Activated T-cell treated with anti-CD3 and anti-CD28 coated beads for 24 hours (primary cell): ENCODE measurements at places on chromosomes 1 and 21.

DNA sequence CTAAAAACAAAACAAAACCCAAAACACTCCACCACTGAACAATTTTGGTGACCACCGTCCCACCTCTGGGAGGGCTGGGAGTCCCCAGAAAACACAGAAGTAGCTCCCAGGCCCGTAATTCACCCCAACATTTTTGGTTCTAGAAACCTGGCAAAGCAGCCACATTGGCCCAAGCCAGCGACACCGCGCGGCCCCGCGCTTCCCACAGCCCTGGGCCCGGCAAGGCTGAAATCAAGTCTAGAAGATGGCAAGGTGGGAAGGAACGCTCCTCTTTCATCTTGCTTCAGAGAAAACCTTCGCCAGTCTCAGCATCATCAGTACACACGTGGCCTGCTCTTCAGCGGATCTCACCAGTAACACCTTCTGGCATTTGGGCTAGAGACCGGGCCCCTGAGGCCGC is 35.9 kb upstream of the NID1 start:
- no peak for DNase-seq

DNA sequence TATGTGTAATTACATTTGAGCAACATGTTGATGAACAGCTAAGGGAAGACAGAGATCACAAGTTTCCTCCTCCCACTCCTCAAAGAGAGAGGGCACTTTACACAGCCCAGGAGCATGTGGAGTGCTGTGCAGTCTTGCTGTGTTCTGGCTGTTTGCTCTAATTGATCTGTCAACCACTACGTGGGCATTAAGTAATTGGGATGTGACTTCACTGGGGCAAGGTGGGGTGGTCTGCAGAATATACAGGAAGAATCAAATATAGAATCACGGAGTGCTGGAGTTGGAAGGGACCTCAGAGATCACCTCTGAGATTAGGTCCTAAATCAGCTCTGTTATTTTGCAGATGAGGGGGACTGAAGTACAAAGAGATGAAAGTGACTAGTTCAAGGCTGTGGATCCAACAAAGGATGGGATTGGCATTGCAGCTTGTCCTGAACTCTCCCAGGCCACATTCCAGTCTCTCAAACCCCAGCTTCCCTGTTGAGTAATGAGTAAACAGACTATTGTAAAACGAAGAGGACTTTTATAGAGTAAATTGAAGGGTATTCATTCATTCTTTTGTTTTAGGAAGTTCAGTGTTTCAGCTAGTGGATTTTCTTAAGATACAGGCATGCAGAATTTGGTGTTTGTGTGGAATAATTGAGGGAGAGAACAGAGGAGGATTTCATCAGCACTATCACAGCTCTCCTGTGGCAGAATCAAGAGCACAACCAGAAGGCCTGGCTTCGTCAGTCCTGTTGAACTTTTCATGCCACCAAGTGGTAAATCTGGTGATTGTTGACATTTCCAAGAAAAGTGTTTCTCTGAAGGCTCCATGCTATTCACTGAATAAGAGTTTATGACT is 22.4 kb downstream of the NOS1AP start:
- DNase-seq, result no peak

GRCh38 chr1:208030288-208031091 is 119.6 kb upstream of the CD34 start:
- DNase-seq, result no peak

DNA sequence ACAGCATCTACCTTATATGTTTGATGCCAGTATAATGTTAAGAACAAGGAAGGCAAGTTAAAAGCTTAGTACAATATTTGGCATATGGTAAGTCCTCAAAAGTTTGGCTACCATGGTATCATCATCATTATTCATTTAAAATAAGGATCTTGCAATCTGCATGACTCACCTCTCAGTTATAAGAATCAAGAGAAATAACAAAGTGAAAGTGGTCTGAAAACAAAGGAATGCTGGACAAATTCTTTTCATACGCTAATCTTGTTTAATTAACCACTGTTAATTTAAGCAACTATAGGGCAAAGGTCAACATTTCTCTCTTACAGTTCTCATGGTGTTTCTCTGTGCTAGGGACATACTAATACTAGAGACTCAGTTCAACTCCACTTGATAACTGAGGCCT is 13.0 kb upstream of the CLDN19 start:
- DNase-seq, result no peak

GRCh38 chr1:245791410-245792312 is 636.9 kb downstream of the KIF26B start:
- DNase-seq, result no peak

DNA sequence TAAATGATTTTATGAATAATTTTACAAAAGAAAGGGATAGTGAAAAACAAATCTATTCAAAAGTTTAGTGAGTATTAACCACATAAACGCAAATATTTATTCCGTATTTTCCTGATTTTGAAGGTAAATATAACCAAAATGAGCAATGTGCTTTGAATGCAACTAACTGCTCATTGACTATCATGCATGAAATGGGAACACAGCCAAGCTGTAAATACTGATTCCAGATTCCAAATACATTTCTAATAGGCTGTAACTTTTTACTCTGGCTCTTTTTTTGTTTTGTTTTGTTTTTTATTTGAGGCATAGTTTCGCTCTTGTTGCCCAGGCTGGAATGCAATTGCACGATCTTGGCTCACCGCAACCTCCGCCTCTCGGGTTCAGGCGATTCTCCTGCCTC is 41.8 kb downstream of the SELENOF start:
- DNase-seq, result no peak

- no peak for DNase-seq
These were observed 21.4 kb upstream of the LSM10 start for GRCh38 chr1:36419140-36419539.

DNA sequence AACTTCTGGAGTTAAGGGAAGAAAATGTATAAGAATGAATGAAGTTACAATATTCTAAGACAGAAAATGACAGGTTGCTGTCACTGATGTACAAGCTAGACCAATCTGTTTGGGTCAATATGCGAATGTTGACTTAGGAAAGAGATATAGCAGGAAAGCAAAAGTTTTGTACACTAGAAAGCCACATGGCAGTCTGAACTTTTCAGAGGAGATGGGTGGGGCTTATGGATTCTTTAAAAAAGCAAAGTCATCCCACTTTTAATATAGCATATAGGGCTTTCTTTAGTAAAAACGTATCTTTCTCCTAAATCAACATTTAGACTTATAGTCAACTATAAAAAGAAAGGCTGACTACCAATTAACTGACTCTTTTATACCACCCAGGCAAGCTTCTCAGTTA is 381.2 kb downstream of the PTPRC start:
- no peak for DNase-seq
